Peyer's patch (tissue), 4 donors: ENCODE measurements at places on chromosomes 12 and 14. TPM values are rescaled to one million over a fixed set of nuclear protein-coding genes. Genes with fewer than 3 reads are reported as not detected.
A peak's percentile ranks its signal among the peaks of the same experiment; 100 is the strongest.

The HOTAIR gene
- 1.4 TPM for total RNA-seq

- no peak overlapping the region for H3K4me3 ChIP-seq
- no peaks in the 10 kb centered on the region for H3K36me3 ChIP-seq
- H3K27me3 ChIP-seq = no peaks in the 10 kb centered on the region
- H3K27ac ChIP-seq = no peak overlapping the region
- H3K4me1 ChIP-seq = peaks cover 10% of the 10 kb centered on the region
These were observed 75.0 kb downstream of the DIP2B start for GRCh38 chr12:50579757-50580267.

DNA sequence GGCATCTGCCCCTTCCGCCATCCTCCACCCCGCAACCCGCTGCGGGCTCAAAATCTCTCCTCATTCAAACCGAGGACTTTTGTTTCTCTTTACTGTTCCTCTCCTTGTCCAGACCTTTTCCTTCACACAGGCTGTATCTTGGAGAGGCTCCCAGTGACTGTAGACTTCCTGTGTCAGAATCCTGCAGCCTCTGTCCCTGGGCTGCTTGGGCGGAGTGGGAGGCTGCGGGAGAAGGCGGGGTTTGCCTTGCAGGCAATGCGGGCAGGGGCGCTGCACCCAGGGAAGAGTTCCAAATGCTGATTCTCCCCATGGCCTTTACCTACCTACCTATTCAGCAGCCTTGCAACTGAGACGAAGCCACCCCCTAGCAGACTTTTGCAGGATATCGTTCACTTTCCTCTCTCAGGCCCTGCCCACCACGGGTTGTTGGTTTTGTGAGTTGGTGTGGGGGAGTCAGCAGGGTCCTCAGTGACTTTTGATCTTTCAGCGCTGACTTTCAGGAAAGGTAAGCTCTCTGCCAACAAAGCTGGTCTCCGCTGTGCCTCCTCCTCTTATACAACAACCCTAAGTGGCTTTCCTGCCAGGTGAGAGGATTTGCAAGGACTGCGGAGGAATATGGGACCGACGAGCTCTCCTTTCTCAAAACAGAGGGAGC is 79.0 kb upstream of the KCNA1 start:
- no peaks in the 10 kb centered on the region for H3K36me3 ChIP-seq
- DNase-seq = no peak
- H3K4me3 ChIP-seq = no peak overlapping the region

DNA sequence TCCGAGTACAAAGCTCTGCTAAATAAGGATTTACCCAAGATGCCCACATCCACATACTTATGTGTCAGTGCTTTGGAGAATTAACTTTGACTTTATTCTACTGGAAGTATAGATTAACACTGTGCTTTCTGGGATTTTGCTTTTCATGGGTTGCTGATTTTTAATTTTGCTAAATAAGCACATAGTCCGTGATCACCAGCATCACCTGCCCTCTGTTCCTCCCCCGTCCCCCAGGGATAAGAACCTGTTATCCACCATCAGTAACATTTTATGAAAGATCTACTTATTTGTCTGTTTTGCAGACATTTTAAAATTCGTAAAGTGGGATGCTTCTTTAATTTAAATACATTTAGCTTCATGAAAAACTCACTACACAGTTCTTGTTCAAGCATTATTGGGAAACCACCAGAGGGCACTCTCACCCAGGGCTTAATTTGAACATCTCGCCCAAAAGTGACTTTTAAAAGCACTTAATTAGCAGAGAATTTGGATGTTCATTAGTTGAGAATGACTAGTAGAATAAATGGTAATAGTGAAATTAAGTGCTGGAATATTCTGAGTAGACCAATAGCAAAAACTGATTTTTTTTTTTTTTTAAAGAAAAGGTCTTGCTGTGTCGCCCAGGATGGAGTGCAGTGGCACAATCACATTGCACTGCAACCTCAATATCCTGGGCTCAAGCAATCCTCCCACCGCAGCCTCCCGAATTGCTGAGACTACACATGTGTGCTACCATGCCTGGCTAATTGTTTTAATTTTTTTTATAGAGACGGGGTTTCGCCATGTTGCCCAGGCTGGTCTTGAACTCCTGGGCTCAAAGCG is 35.7 kb downstream of the MRPL42 start:
- H3K36me3 ChIP-seq = no peaks in the 10 kb centered on the region
- H3K27ac ChIP-seq = no peak overlapping the region
- no peaks in the 10 kb centered on the region for H3K4me1 ChIP-seq
- H3K4me3 ChIP-seq = no peak overlapping the region
- peak; percentile 78 for DNase-seq

- H3K27me3 ChIP-seq = no peaks in the 10 kb centered on the region
- H3K27ac ChIP-seq = no peak overlapping the region
- H3K36me3 ChIP-seq = no peaks in the 10 kb centered on the region
- H3K4me3 ChIP-seq = no peak overlapping the region
- DNase-seq = no peak
These were observed 20.4 kb downstream of the AKAP3 start for GRCh38 chr12:4628406-4628805.
